ENCODE measurements at places on chromosomes 6 and 20.

DNA sequence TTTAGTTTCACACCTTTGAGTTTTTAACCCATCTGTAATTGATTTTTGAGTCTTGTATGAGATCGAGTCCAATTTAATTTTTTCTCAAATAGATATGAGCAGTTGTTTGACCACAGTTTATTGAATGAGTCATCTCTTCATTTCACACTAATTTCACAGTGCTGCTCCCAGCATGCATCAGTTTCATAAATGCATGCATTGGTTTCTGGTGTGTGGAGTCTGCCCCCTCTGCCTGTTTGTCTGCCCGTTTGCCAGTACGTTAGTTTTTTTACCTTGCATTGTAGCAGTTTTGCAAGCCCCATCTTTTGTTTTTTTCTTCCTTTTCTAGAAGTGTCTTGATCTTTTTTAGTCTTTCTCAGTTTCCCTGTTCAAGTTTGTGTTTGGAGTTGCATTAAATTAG lies 11.9 kb downstream of the SLX4IP start:
- no peak for DNase-seq

DNA sequence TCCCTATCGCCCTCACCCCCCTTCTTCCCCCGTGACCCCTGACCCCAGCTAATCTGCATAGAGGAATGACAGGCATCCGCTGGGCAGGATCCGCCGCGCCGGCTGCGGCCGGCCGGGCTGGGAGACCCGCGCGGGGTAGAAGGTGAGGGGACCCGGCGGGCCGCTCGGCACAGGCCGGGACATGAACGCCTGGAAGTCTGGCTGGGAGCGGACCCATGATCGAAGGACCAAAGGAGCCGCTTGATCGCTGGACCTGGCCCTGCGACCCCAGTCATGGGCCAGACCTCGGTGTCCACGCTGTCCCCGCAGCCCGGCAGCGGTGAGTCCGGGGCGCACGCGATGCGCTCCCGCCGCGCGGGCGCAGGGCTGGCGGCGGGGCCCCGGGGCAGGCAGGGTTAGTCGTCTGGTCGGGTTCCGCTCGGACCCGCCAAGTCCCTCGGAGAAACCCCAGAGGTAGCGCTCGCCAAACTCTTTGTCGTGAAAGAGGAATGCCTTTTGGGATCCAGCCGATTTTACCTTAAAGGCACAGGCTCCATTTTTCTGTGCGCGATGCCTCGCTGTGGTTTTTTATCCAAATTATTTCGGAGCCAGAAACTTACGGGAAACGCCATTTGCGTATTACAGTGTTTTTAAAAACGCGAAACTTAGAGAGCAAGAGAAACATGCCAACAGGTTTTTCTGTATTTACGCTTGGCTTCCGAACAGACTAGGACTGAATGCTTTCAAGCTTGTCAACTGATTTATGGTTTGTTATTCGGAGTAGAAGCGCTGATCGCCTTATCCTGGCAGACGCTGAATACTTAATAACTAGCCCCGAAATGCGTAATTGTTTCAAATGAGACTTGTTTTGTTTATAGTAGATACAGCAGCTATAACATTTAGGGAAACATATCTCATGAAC lies at the start of gene PHACTR2:
Gene PHACTR2 (plus strand): TSS at position 75 of the 901 bp plus-strand sequence. CDS start 199 bp downstream, at position 274.
- peak; percentile 55 for DNase-seq

DNA sequence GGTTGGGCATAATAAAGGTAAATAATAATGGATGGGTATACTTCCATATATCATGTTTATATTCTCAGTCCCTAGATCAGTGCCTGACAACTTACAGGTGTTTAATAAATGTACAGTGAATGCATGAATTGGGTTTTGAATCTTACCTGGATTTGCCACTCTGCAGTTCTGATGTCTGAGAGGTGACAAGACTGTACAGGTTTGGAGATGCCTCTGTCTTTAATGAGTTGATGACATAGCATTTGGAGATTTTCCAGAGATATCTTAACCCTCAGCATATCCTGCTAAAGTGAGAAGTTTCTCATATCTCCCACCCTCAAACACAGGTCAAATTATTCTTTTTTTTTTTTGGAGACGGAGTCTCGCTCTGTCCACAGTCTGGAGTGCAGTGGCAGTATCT lies 2.2 kb downstream of the ANKS1A start:
- no peak for DNase-seq

- DNase-seq: no peak
Observed at GRCh38 chr6:129679758-129680157, 30.2 kb downstream of the ARHGAP18 start.

DNA sequence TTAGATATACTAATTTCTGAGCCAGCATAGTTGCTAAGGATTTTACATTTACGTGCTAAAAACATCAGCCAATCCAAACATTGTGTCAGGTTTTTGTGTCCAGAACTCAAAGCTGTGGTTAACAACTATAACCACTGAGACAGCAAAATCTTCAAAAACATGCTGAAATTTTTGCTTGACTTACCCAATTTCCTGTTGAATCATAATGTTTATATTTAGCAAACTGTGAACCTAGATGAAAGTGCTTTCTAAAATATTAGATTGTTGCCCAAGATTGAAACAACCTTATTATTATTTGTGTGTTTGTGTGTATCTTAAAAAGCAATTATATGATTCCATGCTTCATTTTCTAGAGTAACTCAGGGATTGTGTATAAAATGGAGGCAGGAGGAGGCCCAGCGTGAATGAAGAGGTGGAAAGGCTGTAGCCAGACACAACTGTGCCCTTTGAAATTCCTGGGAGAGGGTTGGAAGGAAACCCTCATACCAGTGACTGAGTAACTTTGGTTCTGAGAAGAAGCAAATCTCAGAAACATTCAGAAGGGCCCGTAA lies 48.0 kb downstream of the ARMC2 start:
- no peak for DNase-seq

DNA sequence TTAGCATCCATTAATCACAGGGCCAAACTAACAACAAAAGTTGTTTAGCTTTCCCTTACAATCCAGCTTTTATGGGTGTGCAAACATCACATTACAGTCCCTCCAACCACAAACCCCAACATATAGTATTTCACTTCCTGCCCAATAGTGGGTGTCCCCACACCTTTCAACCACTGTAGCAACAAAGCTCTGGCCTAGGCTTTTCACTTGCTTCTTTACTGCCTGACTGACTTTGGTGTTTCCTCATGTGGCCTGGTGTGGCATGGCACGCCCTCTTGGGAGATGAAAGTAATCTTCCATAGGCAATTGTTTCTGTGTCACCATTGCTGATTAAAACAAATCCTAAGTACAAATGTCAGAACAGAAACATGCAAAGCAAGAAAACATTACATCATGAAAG lies 46.3 kb downstream of the MCM8 start:
- DNase-seq: no peak

- DNase-seq: no peak
Observed at GRCh38 chr20:63635431-63636141, 8.7 kb upstream of the GMEB2 start.

- DNase-seq: no peak
Observed at GRCh38 chr6:11633741-11634509, 96.4 kb downstream of the TMEM170B start.

GRCh38 chr20:49794336-49795134 lies 18.1 kb upstream of the SLC9A8 start:
- no peak for DNase-seq

- DNase-seq: peak; percentile 79
Observed at GRCh38 chr6:109772883-109773431, 81.9 kb downstream of the FIG4 start.

- DNase-seq: no peak
Observed at GRCh38 chr6:7907159-7907558, 3.4 kb downstream of the TXNDC5 start.

GRCh38 chr20:24746351-24746685 lies 202.8 kb upstream of the CST7 start:
- no peak for DNase-seq

Measured in cerebellar cortex (tissue), 1 donor.